ENCODE measurements at places on chromosomes 5 and 9.

DNA sequence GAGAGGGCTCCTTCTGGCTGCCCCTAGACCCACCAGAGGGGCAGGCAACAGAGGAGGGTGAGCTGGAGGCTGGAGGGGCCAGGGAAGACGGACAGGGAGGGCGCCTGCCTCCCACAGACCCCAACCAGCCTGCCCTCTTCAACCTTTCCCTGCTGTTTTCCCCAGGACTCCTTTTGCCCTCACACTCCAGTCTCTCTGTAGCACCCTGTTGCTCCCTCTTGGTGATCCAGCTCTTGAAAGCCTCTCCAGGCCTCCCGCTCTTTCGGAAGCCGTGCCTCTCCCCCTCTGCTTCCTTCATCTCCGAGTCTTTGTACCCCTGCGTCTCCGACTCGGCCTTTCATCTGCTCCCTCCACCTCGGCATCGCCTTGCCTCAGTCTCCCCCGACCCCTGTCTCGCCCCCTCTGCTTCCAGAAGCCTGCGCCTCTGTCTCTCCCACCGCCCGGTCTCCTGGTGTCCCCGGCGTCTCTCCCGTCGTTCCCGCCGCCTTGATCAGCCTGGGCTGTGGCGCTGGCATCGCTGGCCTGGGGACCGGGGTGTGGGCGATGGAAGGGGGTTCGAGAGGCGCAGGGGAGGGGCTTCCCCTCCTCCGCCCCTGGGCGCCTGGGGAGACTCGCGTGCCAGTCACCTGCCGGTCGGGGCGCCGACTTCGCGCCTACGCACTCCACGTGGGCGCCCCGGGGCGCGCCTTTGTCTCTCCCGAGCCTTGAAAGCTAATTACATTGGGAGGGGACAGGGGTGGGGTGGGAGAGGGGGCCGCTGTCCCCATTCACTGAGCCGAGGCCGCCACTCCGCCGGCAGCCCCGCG is 5.3 kb upstream of the PRDM12 start:
- no peak for DNase-seq

DNA sequence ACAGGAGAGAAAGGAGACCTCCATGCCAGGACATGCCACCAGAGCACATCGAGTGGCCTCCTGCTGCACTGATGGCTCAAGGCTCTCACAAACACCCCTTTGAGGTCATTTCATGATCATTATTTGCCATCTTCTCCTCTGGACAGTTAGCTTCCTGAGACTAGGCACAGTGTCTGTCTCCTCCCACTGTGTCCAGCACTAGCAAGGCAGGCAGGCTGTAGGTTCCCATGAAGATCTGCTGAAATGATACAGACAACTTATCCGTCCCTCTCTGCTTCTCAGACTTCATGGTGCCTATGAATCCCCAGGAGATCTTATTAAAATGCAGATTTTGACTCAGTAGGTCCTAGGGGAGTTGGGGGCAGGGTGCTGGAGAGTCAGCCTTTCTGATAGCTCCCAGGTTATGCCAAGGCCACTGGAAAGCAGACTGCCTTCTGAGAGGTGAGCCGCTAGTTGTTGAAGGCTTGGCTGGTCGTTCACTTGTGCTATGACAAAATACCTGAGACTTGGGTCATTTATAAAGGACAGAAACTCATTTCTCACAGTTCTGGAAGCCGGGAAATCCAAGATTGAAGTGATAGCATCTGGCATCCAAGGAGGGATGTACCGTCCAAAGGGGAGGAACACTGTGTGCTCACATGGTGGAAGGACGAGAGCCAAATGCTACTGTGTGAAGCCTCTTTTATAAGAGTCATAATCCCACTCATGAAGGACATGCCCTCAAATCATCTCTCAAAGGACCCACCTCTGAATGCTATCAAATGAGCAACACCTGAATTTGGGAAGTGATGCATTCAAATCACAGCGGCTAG is 183.4 kb downstream of the SPOCK1 start:
- DNase-seq, result peak; percentile 40

- DNase-seq, result peak; percentile 96
Measured at GRCh38 chr5:172903790-172904189, 55.4 kb upstream of the RPL26L1 start.

DNA sequence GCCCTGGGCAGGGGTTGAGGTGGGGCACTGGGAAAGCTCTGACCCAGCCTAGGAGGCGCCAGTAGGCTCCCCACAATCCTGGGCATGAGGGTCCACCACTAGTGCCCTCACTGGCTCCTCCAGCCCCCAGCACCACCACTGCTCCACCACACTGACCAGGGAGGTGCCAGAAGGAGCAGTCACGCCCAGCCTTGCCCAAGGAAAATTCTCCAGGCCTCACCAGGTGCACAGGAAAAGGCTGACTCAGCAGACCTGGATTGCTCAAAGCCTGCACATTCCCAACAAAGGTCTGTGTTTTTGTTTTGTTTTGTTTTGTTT is 62.9 kb downstream of the ZNF354C start:
- no peak for DNase-seq

GRCh38 chr9:34630402-34631154 is 1.7 kb upstream of the ARID3C start:
- DNase-seq, result no peak

GRCh38 chr9:4887556-4887955 is 94.8 kb downstream of the RCL1 start:
- peak; percentile 72 for DNase-seq

DNA sequence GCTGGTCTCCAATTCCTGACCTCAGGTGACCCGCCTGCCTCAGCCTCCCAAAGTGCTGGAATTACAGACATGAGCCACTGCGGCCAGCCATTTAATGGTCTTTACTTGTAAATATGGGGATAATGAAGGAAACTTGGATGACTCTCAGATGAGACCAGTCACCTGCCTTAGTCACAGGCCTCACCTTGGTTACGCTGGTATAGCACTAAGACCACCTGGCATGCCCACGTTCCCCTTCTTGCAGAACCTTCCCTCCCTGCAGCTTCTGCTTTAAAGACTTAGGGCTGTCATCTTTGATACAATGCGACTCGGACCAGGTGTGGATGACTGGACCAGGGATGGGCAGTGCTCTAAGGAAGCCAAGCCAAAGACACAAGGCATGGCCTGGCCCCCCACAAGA is 629.9 kb downstream of the CCDC171 start:
- DNase-seq, result no peak

DNA sequence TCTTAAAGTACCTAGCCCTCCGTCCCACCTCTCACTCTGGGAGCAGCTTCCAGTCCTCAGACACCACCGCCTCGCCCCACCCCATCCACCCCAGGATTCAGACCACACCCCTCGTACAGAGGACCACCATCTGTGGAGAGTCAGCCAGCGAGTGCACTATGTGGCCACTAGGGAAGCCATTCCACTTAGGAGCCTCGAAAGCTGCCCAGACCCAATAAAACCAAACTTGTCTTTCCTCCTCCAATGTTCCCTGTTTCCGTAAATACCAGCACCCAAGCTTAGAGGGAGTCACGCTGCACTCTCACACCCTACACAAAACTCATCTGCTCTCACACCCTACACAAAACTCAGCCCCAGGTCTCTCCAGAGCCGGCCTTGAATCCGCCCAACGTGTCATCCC is 1.9 kb downstream of the GCNT4 start:
- DNase-seq, result peak; percentile 25

DNA sequence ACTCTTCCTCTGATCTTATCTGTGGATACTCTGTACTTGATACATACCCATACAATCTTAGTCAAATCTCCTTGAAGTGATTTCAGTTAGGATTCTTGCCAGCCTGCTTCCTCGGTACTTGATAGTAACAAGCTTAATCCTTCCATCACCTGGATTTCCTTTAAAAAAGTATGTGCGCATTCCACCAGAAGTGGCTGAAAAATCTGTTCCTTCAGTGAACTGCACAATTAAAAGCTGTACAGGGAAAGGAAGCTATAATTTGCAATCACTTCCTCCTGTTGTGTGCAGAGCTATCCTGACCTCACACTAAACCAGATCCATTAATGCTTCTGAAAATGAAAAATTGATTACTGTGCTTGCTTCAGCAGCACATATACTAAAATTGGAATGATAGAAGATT is 47.3 kb downstream of the PWWP2A start:
- no peak for DNase-seq

GRCh38 chr9:70135176-70135575 is 91.5 kb downstream of the MAMDC2 start:
- no peak for DNase-seq

GRCh38 chr5:43429706-43430105 is 17.5 kb upstream of the CCL28 start:
- no peak for DNase-seq

DNA sequence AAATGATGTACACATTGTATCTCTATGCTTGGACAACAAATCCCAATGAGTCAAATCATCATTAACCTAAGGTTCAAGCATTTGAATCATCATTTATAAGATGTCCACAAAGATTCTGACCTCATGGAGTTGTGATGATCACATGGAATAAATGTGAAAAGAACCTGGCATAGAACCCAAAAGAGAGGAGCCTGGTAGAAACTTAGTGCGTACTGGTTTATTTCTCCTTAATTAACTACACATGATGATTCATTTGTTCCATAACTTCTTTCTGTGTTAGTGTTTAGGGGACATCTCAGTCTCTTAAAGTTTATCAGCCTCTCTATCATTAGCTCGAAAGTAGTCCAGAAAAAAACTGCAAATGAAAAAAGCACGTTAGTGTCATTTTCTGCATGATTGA is 411.6 kb downstream of the BRINP1 start:
- DNase-seq, result peak; percentile 73

DNA sequence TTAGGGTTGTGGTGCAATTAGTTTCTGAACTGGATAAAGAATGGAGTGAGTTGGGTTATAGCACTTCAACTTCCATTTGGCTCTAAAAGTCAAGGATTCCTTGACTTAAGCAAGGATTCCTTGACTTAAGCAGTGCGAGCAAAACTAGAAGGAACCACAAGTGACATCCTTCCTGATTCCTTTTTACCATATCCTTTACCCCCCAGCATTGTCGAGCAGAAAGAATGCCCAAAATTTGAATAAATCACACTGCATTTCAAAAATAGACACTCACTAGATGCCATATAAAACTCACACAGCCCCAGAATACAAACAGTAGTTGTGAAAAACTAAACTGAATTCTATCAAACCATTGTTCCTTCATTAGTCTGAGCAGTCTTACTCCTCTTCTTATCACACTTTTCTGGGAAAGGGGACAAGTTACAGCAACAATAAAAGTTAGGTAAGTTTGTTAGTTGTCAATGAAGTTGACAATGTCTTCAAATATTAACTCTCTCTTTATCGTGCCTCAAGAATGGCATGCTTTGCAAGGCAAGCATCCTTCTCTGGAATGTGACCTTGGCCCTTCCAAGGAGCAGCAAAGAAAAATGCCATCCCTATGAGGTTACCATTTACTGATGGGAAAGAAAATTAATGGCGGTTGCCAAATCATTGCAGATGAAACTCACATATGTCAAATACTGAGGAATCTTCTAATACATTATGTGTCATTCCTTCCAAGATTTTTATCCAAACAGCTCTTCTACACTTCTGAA is 273.3 kb upstream of the ANKRD55 start:
- DNase-seq, result no peak

DNA sequence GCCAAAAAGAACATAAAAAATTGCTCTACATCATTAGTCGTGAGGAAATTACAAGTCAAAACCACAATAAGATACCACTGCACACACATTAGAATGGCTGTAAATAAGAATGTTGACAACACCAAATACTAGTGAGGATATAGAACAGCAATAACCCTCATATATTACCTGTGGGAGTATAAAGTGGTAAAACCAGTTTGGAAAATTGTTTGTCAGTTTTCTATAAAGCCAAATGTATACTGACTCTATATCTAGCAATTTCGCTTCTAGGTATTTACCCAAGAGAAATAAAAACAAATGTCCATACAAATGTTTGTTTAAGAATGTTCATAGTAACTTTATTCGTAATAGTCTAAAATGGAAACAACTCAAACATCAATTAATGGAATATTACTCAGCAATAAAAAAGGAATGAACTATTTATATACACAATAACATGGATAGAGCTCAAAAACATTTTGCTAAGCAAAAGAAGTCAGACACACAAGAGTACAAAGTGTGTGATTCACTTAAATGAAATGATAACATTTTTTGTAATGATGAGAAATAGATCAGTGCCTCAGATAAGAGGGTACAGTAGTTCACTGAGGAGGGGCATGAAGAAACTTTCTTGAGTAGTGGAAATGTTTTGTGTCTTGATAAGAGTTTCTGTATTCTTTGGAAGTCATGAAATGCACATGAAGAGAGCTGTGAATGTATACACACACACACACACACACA is 219.6 kb upstream of the ZNF462 start:
- DNase-seq, result no peak

GRCh38 chr9:4098031-4098430 is 201.8 kb downstream of the GLIS3 start:
- DNase-seq, result no peak

- no peak for DNase-seq
Measured at GRCh38 chr9:88110026-88110425, 28.2 kb downstream of the SPATA31C2 start.

GRCh38 chr5:59126016-59126707 is 543.3 kb downstream of the RAB3C start:
- peak; percentile 15 for DNase-seq

- DNase-seq, result no peak
Measured at GRCh38 chr5:136605638-136606037, 240.3 kb upstream of the TRPC7 start.

DNA sequence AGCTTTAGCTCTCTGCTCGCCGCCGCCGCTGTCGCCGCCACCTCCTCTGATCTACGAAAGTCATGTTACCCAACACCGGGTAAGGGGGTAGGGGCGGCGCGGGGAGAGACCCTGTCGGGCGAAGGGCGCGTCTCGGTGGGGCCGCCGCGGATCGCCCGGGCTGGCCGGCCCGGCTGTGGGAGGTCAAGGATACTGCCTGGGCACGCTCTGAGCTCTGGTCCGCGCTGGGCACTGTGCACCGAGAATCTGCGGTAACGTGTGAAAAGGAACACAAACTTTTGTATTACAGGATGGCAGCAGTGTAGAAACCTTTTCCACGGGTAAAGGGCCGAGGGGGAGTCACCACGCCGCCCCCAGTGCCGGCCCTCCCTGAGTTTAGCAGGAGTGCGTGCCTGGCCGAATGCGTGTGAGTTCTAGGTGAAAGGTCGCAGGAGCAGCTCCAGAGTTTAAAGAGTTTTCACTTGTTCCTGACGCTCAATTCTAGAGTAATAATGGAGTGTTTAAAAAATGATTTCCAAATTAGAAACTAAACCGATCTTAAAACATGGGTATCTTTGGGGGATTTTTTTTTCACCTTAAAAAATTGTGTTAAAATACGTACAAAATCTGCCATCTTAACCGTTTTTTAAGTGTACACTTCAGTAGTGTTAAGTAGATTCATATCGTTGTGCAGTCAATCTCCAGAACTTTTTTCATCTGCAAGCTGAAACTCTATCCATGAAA is at the start of gene HSDL2:
Gene HSDL2 (plus strand): TSS at position 7 of the 723 bp plus-strand sequence. CDS start 56 bp downstream, at position 63.
- DNase-seq, result peak; percentile 50

Measured in fibroblast of mammary gland (primary cell).